ENCODE measurements at places on chromosomes 4 and X. TPM values are rescaled to one million over a fixed set of nuclear protein-coding genes. Genes with fewer than 3 reads are reported as not detected.
A peak's percentile ranks its signal among the peaks of the same experiment; 100 is the strongest.

IDH3G gene
- 48.4 TPM for total RNA-seq

EDA gene
- total RNA-seq: 13.5 TPM

TLR10 gene
- not detected for total RNA-seq

BEND2 gene
- not detected for total RNA-seq

FGFR3 gene
- total RNA-seq: 6.4 TPM

ABCG2 gene
- 54.3 TPM for total RNA-seq

DNA sequence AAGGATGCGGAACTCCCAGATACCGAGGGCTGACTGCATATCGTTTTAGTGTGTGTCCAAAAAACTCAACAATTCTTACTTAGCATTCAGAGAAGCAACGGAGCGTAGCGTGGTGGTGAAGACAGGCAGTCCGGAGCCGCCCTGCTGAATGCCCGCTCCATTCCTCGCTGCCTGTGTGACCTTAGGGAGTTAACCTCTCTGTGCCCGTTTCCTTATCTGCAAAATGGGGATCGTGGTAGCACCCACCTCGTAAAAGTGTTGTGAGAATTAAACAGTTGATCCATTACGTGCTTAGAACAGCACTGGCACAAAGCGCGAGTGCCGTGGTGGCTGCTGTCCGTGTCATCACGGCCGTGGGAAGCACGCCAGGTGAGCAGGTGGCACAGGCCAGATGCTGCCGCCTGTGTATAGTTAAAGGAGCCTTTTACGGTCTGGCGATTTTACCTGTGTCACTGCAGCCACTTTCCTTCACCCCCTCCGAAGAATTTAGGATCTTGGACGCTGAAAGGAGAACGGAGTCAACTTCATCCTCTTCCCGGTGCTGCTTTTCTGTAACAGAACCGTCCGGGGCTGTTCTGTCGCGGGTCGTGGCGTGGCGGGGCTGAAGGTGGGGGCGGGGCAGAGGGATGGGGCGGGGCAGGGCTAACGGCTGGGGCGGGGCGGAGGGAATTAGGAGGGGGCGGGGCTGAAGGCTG is 885 bp downstream of the CCDC110 start:
- DNase-seq: peak; percentile 69

- no peak for DNase-seq
These were observed 5.9 kb downstream of the ETDB start for GRCh38 chrX:135114392-135114791.

- no peak for DNase-seq
These were observed 6.6 kb downstream of the CCNG2 start for GRCh38 chr4:77163641-77164040.

DNA sequence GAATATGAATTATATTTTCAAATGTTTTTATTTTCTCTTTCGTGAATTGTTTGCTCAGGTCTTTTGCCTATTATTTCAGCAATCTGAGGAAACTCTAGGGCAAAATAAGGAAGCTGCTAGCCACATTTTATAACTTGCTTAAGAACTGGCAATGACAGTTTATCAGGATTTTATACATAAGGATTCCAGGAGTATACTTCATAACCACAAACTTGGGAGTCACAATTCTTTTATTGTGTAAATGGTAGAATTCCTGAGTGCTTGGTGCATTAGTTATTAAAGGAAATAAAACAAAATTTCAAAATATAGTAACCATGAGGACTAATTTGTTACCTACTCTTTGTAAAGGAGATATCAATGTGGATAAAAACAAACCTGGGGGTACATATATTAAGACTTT is 54.4 kb downstream of the PALLD start:
- DNase-seq: no peak

DNA sequence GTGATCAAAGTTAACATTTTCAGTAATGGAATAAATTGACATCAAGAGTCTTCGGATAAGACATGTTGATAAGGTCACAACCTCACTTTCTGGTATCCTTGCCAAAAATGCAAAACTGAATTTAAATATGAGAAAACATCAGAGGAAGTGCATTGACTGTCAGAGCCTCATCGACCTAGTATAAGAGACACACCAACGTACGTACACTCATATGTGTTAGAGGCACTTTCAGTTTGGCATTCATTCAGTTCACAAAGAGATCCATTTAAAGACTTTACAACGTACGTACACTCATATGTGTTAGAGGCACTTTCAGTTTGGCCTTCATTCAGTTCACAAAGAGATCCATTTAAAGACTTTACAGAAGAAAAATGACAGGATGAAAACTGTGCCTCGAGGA is 280.3 kb downstream of the INPP4B start:
- DNase-seq: no peak

DNA sequence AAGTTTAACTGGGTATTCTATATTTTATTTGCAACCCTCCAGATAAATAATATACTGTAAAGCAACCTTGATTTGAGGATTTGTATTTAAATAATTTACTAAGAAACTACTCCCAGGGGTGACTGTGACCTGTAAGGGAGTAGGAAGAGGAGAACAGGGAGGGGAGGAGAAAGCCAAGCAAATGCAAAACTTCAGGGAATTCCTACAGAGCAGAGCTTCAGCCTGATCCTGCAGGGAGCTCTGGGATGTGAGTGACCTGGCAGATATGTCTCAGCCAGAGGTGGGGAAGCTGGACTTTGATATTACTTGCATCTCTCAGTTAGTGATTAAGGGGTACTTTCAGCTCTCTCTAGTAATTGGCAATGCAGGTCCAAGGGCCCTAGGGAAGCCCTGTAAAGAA is 302.0 kb downstream of the FRMPD4 start:
- DNase-seq: no peak

DNA sequence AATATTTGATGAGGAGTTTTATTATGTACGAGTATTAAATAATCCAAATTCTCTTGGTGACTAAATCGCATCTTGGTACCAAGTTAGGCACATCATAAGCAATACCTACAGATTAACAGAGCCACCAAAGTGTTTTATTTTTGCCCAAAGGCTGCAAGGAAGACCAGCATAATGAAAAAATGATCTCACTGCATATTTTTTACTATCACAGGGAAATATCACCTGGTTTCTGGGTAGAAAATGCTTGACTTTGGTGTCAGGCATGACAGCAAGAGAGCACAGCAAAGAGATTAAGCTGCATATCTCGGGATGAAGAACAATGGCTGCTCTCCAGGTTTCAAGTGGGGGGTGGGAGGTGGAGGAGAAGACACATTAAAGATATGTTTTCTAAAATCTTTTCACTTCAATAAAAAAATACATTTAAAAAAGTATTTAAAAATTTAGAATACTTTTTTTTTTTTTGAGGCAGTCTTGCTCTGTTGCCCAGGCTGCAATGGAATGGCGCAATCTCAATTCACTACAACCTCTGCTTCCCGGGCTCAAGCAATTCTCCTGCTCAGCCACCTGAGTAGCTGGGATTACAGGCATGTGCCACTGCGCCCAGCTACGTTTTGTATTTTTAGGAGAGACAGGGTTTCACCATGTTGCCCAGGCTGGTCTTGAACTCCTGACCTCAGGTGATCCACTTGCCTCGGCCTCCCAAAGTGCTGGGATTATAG is 86.1 kb downstream of the FRYL start:
- DNase-seq: no peak

DNA sequence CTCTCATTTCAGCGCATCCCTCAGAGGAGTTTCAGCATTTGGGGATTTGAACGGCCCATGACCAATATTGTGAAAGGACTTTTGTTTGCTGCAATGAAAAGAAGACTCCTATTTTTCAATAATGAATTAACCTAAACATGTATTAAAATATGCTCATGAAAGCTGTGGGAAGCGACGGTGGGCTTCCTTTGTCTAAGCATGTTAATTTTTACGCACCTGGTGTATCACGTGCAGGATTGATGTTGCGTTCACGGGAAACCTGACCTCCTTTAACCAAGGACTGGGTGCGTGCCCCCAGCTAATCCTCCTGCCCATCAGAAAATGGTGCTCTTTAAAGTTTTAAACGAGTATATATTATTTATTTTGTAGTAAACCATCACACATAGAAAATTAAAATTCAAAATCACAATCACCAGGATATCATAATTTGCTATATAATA is 590 bp upstream of the CCDC110 start:
- DNase-seq: no peak

GRCh38 chrX:139203651-139204570 is 326.6 kb upstream of the F9 start:
- no peak for DNase-seq
